ENCODE measurements at places on chromosomes 2 and 18.

- no peak for DNase-seq
These were observed 11.8 kb upstream of the CTAGE1 start for GRCh38 chr18:22429564-22429963.

GRCh38 chr2:191499874-191500565 lies 177.9 kb upstream of the NABP1 start:
- DNase-seq, result peak; percentile 28

DNA sequence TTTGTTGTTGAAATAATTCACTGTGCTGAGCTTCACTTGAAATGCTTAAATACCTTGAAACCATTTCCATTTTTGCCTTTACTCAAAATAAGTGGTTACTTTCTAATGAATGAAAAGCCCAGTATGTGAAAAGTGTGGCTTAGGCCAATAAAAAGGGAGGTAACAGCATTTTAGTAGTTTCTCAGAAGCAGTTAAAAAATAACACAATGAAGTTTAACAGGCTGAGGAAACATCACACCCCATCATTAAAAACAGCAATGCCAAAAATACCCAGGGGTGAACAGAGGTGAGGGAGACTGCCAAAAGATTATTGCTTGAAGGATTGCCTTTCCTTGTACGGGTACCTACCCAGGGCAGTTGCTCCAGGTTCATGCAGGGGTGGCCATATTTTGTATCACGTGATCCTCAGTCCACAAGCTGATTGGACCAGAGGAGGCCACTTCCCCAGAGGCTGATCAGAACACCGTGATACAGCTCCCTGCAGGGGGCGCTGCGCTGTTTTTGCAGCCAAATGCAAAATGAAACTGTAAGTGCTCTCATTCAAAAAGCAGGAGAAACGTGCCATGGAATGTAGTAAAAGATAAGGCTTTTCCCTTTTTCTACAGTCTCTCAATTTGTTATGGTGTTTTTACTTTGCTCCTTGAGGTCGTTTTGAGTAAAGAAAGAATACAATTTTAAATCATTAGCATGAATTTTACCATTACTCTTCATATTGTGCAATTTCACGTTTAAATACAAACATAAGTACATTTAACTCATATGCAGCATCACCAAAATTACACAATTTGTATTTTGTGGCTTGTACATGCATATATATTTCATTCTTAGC lies 70.2 kb upstream of the SH3BP4 start:
- peak; percentile 74 for DNase-seq

GRCh38 chr2:1257334-1257733 lies 155.9 kb upstream of the TPO start:
- no peak for DNase-seq

DNA sequence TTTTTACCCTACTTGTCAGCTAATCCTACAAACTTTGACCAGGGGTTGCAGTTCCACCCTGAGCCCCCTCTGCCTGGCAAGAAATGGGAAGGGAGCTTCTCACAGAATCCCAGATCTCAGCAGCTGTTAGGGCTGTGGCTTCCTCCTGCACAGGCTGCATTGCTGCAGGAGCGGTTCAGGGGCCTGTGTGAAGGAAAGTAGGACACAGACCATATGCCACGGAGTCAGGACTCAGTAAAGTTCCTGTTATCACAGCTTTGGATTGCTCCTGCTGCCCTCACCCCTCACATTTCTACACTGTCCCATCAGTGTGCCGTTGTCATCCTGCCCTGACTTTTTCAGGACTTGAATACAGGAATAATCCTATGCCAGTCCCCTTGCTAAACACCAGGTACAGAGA lies 62.8 kb upstream of the SP3 start:
- no peak for DNase-seq

- DNase-seq, result no peak
These were observed 21.3 kb downstream of the PLEKHB2 start for GRCh38 chr2:131126436-131126835.

GRCh38 chr2:120472891-120473309 lies 127.0 kb downstream of the INHBB start:
- DNase-seq, result no peak

GRCh38 chr2:169694894-169695260 lies 608 bp downstream of the PHOSPHO2 start:
- no peak for DNase-seq

Measured in stromal cell of bone marrow (primary cell).